ENCODE measurements at places on chromosomes 5 and 9.

DNA sequence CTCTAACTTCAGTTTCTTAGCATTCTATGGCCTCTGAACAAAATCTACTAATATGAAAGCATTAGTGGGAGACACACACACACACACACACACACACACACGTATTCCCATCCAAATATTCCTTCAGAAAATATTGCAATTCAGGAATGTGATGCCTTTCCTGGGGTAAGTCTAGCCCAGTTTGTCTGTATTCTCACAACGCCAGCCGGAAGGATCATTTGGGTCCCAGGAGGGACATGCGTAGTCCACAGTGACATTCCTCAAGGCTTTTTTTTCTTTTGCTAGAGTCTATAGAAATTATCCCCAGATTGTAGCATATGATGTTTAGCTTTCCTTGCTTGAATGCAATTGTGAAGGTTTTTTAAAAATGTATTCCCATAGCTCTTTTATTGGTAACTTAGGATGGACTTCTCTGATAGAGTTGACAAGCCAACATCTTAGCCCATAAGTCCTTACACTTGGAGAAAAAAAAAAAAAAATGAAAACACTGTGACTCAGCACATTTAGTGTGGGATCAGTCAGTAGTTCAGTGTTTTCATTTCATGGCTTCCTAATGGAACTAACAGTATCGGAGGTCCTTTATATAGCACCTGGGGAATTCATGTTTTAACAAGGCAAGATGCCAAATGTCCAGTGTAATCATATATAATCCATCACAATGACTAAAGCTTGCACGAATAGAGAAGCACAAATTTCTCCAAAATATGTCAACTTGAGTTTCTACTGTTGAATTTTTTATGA, 316.5 kb downstream of the DIRAS2 start:
- DNase-seq: no peak
- no peaks in the 10 kb centered on the region for H3K36me3 ChIP-seq
- no peak overlapping the region for H3K4me3 ChIP-seq
- no peak overlapping the region for H3K27ac ChIP-seq
- no peaks in the 10 kb centered on the region for H3K4me1 ChIP-seq
- H3K27me3 ChIP-seq: peaks cover 4% of the 10 kb centered on the region

GRCh38 chr5:55231029-55231918, 2.1 kb downstream of the CCNO start:
- peaks cover 32% of the 10 kb centered on the region for H3K4me1 ChIP-seq
- peaks cover 18% of the 10 kb centered on the region for H3K27me3 ChIP-seq
- no peaks in the 10 kb centered on the region for H3K36me3 ChIP-seq
- DNase-seq: no peak
- H3K4me3 ChIP-seq: peak overlapping the region; percentile 33

DNA sequence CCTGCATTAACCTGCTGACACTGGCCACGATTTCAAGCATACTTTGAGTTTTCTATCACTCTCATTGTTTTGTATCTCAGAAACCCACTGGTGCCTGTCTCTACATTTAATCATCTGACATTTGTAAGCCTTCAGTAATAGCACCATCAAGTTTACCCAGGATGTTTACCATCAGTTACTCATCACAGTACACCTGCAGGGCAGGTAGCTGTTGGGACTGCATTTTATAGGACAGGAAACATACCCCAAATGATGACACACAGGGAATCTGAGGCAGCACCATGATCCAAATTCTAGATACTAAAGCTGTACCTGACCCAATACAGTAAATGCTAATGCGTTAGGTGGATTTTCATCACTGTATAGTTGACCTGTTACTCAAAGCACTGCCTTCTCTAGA, 114.2 kb downstream of the FEM1C start:
- no peaks in the 10 kb centered on the region for H3K4me1 ChIP-seq
- H3K27me3 ChIP-seq: no peaks in the 10 kb centered on the region
- no peak overlapping the region for H3K27ac ChIP-seq

- H3K4me1 ChIP-seq: peaks cover 6% of the 10 kb centered on the region
- no peak for DNase-seq
- no peaks in the 10 kb centered on the region for H3K27me3 ChIP-seq
- no peak overlapping the region for H3K27ac ChIP-seq
- no peak overlapping the region for H3K4me3 ChIP-seq
Observed at GRCh38 chr5:88886746-88887341, 3.9 kb upstream of the MEF2C start.

DNA sequence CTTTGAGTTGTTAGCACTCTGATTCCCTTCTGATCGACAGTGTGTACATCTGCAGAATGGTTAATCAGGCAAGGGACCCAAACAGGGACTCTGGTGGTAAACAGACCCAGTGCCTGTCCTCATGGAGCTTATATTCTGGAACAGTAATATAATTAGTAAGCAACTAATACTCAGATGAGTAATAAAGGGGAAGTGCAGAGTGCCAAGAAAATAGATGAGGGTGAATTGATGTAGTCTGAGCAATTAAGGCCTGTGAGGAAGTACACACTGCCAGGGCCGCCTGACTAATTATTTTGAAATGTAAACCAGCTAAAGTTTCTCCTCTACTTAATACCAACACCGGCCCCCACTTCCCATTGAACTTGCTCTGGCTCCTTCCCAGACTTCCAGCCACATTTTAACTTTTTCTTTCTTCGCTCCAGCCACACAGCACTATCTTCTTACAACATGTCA, 4.2 kb downstream of the DHX29 start:
- no peak for DNase-seq
- peaks cover 12% of the 10 kb centered on the region for H3K4me1 ChIP-seq
- H3K36me3 ChIP-seq: no peaks in the 10 kb centered on the region
- no peaks in the 10 kb centered on the region for H3K27me3 ChIP-seq
- H3K4me3 ChIP-seq: no peak overlapping the region
- H3K27ac ChIP-seq: no peak overlapping the region
